ENCODE measurements at places on chromosomes 11 and 22.

DNA sequence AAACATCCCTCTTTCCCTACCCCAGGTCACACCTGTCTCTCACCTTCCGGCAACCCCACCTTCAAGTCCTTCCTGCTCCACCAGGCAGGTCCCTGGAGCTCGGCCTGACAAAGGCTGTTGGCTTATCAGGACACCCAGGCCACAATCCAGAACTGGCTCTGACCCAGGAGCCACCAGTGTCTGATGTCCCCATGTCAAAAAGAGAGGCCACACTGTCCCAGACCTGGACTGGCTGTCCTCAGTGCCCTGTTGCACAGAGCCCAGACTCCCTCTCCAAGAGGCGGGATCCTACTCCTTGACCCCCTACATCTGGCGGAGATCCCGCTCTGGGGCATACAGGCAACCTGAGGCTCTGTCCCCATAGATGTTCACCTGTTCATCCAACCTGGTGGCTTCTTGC is 116.0 kb downstream of the MN1 start:
- DNase-seq: no peak

- DNase-seq: peak; percentile 66
Observed at GRCh38 chr22:41919357-41920224, 4.7 kb upstream of the SHISA8 start.

GRCh38 chr11:65352783-65353182 is 1.8 kb upstream of the TIGD3 start:
- DNase-seq: no peak

- peak; percentile 78 for DNase-seq
Observed at GRCh38 chr11:117807482-117808327, 10.7 kb upstream of the DSCAML1 start.

- DNase-seq: no peak
Observed at GRCh38 chr11:125429807-125430678, 66.0 kb downstream of the FEZ1 start.

DNA sequence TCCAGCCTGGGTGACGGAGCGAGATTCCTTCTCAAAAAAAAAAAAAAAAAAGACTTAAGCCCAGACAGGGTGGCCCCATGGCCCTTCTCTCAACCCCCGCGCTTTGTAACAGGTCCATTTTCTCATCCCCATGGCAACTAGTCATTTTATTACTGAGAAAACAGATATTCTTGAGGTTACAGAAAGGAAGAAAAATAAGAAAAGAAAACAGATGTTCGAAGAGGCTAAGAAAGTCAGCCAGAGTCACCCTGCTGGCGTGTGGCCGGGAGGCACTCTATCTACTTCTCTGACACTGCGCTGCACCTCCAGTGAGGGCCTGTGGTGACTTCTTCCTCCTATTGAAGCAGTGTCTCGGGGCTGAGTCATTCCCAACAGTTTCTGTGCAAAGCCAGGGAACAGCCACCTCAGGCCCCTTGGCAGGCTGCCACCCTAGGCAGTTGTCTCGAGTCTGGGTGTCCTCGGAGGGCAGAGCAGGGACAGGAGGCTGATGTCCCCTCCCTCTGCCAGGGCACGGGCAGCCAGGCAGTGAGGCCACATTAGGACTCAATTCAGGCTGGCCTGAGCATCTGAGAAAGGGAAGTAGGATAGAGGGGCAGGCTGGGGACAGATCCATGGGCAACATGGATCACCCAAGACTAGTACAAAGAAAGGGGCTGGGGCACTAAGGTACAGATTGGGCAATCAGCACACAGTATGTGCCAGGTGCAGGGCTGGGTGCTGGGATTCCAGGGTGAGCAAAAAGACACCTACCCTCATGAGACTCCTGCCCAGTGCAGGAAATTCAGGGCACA is 16.4 kb upstream of the SYVN1 start:
- peak; percentile 95 for DNase-seq

DNA sequence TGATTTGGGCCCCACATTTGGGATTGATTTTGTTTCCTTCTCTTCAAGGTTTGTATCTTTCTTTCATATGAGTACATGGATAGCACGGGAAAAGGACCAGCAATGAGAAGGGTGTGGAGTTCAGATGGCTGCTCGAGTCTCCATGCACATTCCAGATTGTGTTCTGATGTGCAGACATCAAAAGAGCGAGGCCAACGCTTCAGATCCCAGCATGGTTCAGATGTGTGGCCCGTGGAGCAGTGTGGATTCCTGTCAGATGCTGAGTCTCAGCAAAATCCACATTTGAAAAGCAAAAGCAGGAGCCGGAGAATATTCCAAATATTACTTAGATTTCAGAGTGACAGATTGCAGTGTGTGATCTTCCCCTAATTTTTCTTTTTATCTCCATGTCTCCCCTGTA is 219.4 kb downstream of the DBX1 start:
- DNase-seq: no peak

DNA sequence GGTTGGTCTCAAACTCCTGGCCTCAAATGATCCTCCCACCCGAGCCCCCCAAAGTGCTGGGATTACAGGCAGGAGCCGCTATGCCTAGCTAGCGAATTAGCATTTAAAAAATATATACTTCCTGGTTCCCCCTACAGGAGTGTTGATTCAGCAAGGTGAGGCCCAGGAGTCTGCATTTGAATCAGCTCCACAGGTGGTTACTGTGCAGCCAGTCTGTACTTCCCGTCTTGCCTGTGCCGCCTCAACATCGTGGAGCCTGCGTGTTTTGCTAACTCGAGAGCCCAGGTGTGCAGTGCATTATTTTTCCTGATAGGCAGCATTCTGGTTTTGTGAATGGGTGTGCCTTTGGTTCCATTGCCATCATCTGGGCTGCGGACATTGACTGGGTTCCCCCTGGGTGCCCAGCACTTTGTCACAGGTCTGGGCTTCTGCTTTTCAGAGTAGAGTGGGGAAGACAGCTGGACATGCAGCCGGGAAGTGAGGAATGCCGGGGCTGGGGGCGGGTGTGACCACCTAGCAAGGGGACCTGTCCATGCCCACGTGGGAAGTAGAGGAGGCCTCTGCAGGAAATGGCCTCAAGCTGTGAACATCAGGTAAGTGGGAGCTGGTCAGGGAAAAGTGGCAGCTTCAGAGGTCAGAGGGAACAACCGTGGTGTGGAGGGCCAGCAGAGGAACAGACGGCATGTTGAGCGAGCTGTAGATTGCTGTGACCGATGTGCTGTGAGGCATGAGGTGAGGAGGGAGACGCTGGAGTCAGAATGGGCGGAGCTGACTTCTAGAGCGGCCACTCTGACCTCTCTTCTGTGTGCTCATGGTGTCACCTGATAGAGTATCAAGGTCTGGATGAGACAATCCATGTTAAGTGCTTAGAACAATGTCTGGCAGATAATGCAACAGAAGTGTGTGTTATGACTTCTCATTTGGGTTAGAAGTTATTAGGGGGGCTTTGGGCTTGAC is 42.2 kb downstream of the PPFIA1 start:
- DNase-seq: no peak

DNA sequence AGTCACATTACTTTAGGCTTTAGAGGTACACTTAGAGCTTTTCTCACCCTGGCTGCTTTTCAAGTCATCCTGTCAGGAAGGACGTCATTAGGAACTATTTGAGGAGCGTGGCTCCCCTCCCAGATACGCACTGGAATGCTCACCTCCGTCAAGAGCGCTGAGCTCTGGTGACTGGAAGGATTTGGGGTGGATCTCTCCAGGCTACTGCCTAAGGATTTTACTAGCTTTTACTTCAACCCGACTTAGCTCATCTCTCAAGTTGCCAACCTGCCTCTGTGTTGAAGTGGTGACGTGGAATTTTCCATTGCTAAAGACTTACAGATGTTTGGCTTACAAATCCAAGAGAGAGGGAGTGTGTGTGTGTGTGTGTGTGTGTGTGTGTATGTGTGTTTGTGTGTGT is 355.3 kb upstream of the CCDC90B start:
- peak; percentile 49 for DNase-seq

- no peak for DNase-seq
Observed at GRCh38 chr22:42905217-42905616, 48.1 kb upstream of the ARFGAP3 start.

- peak; percentile 40 for DNase-seq
Observed at GRCh38 chr11:103537904-103538502, 428.8 kb downstream of the DYNC2H1 start.

DNA sequence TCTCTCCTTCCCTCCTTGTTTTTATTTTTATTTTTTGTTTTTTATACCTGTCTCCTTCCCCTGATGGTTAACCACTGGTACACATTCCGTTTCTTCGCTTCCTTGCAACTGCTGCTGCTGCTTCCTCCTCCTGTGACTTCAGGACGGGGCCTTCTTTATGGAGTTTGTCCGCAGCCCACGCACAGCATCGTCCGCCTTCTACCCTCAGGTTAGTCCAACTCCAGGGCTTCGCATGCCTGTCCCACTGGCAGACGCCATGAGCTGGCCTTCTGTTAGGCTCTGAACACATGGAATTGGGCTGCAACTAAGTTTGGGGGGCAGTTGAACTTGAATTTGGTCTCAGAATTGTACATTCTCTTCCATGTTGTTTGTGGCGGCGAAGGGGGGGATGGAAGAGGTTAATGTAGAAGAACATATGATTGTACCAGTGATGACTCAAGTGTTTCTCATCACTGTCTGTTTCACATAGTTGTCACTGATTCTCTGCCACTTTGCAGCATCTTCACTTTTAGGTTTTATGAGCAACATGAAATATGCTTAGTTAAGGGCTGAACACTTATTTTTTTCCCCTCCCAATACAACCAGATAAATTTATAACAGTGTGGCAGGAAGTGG is 83.0 kb upstream of the YWHAH start:
- no peak for DNase-seq

DNA sequence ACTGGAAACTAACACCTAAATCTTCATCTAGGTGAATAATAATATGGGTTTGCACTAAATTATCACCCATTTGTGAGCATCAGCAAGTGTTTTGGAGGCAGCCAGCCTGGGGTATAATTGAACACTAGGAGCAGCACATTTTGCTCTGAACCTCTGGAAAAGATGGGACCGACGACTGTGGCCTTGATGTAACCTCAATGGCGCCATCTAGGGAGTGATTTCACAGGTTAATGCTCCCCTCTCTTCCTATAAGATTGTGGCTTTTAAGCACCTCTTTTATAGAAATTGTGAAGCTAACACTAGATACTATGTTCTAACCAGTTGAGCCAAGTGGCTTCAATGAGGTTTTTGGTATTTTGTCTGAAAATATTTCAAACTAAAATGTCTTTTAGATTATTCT is 203.7 kb downstream of the NELL1 start:
- DNase-seq: no peak

DNA sequence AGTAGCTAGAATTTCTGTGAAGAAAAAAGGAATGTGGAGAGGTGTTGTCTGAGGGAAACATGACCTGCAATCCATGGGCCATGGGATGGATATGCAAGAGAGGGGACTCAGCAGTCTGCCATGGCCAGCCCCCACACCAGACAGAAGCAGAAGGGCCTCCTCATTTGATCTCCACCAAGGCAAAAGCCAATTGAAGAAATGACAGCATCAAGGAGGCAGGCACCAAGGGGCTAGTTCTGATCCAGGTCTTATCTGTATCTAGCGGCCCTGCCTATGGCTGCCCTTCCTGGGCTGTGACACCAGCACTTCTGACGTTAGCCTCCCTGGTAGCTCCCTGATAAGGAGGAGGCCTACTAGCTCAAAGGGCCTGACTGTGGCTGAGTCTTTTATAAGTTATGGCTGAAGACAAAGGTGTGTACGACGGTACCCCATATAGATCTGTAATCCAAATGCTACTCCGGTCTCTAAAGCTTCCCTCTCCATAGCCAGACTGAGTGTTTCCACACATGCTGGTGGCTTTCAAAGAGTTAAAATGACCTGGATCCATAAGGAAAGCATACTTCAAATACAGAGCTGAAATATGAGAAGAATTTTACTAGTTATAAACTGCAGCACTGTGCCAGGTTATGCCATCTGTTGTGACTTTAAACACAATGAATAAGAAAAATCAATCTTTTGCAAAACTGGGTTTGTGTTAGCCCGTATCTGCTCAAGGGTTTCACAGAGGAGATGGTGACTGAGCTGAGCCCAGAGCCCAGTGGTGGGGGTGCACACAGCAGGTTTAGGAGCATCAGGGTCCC is 34.4 kb downstream of the HIRA start:
- DNase-seq: no peak

DNA sequence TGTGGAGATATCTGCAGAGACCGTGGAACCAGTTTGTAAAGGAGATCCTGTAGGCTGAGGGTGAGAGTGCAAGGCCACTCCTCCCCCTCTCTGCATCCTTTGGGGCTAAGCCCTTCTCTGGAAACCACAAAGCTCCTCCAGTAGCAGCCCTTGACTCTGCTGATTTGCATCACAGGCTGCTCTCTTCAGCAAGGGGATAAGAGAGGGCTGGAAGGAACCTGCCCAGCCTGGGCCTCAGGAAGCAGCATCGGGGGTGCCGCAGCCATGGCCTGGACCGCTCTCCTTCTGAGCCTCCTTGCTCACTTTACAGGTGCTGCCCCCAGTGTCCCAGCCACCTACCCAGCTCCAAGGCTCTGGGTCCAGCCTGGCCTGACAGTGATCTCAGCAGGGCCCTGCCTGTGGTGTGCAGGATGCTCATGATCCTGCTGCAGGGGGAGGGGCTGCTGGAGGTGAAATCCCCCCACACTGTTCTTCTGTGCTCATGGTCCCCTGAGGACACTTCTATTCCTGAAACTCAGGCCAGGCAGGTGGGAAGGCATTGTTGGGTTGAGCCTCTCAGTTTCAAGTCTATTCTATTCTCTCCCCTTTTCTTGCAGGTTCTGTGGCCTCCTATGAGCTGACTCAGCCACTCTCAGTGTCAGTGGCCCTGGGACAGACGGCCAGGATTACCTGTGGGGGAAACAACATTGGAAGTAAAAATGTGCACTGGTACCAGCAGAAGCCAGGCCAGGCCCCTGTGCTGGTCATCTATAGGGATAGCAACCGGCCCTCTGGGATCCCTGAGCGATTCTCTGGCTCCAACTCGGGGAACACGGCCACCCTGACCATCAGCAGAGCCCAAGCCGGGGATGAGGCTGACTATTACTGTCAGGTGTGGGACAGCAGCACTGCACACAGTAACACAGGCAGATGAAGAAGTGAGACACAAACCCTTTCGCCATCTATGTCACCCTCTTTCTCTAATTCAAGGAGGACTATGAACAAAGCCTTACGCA is 68.5 kb upstream of the IGLL5 start:
- DNase-seq: no peak

DNA sequence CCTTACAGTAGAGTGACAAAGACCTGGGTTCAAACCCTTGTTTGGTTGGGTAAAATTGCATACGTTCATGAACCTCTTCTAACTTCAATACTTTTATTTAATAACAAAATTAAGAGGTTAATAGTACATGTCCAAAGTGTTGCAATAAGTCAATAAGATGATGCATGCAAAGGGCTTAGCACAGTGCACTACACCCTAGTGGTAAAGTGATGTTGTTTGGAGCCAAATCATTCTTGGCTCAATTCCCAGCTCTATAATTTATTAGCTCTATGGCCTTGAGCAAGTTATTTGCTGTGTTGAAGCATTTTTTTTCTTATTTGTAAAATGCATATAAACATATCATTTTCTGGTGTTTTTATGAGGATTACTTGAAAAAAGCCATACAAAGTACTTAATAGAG is 945.3 kb downstream of the LRRC4C start:
- DNase-seq: no peak

- DNase-seq: no peak
Observed at GRCh38 chr11:20014067-20014402, 146.2 kb downstream of the DBX1 start.

DNA sequence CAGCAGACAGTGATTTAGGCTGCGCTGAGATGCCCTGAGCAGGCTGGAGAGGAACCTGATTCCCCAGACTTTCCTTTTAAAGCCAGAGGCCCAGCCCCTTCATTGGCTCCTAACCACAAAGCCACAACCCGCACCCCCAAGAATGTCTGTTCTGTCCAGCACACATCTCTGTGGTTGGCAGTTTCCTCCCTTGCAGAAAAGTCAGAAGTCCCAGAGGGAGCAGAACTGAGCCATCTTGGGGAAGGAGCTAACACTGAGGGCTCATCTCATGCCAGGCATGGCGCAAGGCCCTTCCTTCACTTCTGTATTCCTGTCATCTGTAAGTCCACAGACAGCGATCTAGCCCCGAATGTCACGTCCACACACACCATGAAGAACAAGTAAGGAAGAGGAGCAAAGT is 97.1 kb upstream of the SYT13 start:
- DNase-seq: peak; percentile 63

Data from AG08395 (cell line).